ENCODE measurements at places on chromosomes 1 and 21.

- H3K27me3 ChIP-seq = peaks cover 31% of the 10 kb centered on the region
- H3K36me3 ChIP-seq = no peaks in the 10 kb centered on the region
- no peak for DNase-seq
Observed at GRCh38 chr1:201241736-201242135, 41.6 kb upstream of the PKP1 start.

- H3K4me3 ChIP-seq = no peak overlapping the region
- H3K27ac ChIP-seq = no peak overlapping the region
- peaks cover 25% of the 10 kb centered on the region for H3K27me3 ChIP-seq
- H3K36me3 ChIP-seq = no peaks in the 10 kb centered on the region
- H3K4me1 ChIP-seq = peaks cover 15% of the 10 kb centered on the region
Observed at GRCh38 chr1:20383631-20384030, 93.0 kb downstream of the VWA5B1 start.

DNA sequence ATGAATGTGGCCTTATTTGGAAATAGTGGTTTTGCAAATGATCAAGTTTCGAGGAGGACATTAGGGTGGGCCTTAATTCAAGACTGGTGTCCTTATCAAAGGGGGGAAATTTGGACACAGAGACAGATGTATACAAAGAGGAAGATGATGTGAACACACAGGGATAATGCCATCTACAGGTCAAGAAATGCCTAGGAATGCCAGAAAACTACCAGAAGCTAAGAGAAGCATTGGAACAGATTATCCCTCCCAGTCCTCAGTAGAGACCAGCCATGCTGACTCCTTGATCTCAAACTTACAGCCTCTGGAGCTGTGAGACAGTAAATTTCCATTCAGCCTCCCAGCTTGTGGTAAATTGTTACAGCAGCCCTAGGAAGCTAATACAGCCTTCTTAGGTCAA is 151.4 kb downstream of the PTGER3 start:
- H3K27ac ChIP-seq = no peak overlapping the region
- no peaks in the 10 kb centered on the region for H3K36me3 ChIP-seq
- H3K4me1 ChIP-seq = no peaks in the 10 kb centered on the region
- no peaks in the 10 kb centered on the region for H3K27me3 ChIP-seq
- no peak overlapping the region for H3K4me3 ChIP-seq

DNA sequence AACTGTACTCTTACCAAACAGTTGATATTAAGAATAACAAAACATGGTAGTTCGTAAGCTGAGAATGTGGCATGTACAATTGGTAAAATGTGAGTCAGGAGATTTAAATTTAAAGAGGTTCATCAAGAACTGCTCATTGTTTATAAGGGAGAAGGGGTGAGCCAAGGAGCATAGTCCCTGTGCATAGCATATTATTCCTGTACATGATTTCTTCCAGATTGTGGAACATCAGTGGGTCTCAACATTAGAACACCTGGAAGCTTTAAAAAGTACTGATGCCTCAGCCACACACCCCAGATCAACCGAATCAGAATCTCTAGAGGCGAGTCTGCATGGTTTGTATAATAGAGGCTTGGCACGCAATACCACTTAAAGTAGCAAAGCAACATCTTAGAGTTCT is 56.1 kb downstream of the KCTD3 start:
- no peak for DNase-seq
- no peaks in the 10 kb centered on the region for H3K27me3 ChIP-seq
- H3K27ac ChIP-seq = no peak overlapping the region
- no peaks in the 10 kb centered on the region for H3K4me1 ChIP-seq
- no peak overlapping the region for H3K4me3 ChIP-seq

DNA sequence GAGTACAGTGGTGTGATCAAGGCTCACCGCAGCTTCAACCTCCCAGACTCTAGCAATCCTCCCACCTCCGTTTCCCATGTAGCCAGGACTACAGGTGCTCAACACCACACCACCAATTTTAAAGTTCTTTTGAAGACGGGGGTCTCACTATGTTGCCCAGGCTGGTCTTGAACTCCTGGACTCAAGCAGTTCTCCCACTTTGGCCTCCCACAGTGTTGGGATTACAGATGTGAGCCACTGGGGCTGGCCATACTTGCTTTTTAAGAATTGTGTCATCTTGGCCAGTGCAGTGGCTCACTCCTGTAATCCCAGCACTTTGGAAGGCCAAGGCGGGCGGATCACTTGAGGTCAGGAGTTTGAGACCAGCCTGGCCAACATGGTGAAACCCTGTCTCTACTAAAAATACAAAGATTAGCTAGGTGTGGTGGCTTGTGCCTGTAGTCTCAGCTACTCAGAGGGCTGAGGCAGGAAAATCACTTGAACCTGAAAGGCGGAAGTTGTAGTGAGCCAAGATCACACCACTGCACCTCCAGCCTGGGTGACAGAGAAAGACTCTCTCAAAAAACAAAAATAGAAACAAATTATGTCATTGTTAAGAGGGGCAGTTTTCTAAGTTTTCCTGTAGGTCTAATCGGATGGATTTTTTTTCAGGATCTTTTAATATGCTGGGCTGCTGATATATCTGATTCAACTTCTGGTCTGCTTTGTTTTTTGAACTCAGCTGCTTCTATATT is 18.7 kb downstream of the AK4 start:
- no peak overlapping the region for H3K27ac ChIP-seq
- no peak for DNase-seq
- no peak overlapping the region for H3K4me3 ChIP-seq
